ENCODE measurements at places on chromosomes 13 and 19.

DNA sequence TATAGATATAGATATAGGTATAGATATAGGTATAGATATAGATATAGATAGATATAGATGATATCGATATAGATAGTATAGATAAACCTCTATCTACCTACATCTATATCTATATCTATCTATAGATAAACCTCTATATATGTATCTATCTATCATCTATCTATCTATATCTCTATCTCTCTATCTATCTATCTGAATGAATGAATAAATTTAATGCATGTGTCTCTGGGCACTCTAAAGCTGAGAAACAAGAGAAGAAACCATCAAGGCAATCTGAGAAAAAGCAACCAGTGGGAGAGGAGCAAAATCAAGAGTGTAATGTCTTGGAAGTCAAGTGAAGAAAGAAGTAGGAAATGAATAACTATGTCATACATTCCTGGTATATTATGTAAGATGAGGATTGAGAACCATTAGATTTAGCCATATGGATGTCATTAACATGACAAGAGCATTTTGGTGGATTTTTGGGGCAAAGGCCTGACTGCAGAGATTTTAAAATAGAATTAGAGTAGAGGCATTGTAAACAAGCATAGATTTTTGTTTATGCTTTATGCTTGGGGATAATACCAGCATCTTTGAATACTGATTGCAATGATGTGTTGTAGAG, 1262.7 kb upstream of the MIR17HG start:
- no peak for DNase-seq

DNA sequence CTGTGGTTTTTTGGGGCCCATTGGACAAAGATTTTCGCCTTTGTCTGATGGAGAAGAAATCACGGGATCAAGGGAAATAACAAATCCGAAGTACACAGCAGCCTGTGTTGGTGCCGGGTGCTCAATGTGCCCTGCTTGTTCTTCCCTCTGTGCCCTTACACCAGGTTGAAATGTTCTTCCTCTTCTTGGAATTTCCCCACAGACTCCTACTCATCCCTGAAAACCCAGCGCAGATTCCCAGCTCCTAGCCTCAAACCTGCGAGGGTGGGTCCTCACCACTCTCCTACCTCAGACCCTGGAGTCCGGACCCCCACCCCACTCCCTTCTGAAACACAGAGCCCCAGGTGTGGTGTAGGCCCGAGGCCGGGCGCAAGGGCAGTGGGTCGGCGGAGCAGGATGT, 4.9 kb upstream of the ACP4 start:
- no peak for DNase-seq

GRCh38 chr19:38975861-38976271, 324 bp upstream of the FBXO17 start:
- DNase-seq = no peak

DNA sequence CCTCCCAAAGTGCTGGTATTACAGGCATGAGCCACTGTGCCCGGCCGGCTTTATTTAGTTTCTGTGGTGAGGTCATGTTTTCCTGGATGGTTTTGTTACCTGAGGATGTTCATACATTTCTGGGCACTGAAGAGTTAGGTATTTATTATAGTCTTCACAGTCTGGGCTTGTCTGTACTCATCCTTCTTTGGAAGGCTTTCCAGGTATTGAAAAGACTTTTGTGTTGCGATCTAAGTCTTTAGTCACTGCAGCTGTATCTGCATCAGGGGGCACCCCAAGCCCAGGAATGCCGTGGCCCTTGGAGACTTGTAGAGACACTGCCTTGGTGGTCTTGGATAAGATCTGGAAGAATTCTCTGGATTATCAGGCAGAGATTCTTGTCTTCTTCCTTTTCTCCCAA, 12.8 kb downstream of the BLOC1S3 start:
- DNase-seq = no peak

DNA sequence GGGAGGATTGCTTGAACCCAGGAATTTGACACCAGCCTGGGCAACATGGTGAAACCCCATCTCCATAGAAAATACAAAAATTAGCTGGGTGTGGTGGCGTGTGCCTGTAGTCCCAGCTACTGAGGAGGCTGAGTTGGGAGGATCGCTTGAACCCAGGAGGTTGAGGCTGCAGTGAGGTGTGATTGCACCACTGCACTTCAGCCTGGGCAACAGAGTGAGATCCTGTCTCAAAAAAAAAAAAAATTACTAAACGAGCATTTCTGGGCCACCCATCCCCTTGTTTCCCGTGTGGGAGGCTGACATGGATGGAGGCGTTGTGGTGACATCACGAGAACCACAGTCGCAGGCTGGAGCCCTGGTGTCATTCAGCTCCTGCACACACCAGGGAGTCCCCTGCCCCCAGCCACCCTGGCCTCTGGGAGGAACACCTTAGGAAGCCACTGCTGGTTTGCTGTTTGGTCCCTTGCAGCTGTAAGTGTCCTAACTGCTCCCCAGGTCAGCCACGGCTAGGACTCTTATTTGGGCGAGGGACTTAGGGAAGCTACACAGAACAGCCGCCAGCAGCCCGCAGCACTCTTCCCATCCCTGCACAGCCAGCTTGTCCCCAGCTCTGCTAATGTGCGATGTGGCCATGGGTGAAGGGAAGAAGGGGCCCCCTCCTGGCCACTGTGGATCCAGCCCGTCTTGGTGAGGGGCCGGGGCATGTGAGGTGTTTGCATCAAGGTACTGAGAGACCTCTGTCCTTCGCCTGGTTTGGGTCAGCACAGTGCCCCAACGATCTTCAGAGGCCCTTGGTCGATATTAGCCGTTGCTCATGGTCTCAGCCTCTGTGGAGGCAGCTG, 12.7 kb downstream of the NKPD1 start:
- DNase-seq = no peak

DNA sequence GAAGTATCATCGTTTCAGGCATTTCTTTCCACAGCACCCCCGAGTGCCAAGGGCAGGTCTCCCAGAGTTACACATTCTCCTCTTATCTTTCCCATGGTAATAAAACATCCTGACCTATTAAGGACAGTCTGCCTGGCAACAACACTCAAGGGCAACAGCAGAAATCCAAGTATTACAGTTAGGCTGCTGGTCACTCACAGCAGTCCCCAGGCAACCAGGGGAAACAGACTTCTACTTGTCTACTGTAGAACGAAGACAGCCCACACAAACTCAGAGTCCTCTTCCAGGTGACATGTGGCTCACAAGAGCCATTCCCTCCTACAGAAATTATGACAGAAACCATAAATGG, 24.3 kb downstream of the RCBTB1 start:
- no peak for DNase-seq

GRCh38 chr13:86684402-86684801, 885.2 kb upstream of the SLITRK6 start:
- DNase-seq = no peak

DNA sequence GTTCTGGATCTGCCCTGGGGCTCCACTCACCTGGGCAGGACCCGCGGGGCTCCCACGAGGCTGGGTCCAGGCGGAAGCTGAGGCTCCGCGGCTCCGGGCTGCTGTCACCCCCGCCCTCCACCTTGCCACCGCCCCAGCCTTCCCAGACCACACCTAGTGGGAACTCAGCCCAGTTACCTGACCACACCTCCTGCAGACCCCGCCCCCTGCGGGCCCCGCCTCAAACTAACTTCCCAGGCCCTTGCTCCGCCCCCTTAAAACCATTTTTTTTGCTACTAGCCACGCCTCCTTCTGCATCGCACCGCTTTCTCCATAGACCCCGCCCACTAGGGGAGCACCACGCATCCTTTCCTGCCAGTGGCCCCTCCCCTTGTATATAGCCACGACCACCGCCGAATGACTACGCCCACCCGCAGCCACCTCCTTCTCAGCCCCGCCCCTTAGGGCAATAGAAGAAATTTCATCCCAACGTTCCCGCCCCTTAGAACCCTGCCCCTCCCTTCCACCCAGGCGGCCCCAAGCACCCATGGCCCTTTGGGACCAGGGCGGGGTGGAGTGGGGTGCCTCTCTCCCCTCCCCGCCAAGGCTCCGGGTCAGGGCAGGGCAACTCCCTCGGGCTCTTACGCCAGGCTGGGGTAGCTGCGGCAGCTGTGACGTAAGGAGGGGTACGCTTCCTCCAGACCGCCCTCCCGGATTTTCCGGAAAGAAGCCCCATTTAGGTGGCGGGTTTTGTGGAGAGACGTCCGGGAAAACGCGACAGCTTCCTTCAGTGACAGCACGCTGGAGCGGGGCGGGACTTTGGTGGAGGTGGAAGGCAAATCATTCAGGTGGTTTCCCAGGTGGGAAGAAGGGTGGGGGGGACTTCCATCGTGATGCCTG, at the start of gene SH2D3A:
Gene SH2D3A, minus strand, starts transcription at position 79 of the 879 bp plus-strand sequence. CDS start 3,687 bp downstream, outside the sequence.
- peak; percentile 73 for DNase-seq

- no peak for DNase-seq
Observed at GRCh38 chr19:13436352-13436751, 69.9 kb downstream of the CACNA1A start.

- no peak for DNase-seq
Observed at GRCh38 chr13:75258159-75258782, 223.7 kb downstream of the TBC1D4 start.

DNA sequence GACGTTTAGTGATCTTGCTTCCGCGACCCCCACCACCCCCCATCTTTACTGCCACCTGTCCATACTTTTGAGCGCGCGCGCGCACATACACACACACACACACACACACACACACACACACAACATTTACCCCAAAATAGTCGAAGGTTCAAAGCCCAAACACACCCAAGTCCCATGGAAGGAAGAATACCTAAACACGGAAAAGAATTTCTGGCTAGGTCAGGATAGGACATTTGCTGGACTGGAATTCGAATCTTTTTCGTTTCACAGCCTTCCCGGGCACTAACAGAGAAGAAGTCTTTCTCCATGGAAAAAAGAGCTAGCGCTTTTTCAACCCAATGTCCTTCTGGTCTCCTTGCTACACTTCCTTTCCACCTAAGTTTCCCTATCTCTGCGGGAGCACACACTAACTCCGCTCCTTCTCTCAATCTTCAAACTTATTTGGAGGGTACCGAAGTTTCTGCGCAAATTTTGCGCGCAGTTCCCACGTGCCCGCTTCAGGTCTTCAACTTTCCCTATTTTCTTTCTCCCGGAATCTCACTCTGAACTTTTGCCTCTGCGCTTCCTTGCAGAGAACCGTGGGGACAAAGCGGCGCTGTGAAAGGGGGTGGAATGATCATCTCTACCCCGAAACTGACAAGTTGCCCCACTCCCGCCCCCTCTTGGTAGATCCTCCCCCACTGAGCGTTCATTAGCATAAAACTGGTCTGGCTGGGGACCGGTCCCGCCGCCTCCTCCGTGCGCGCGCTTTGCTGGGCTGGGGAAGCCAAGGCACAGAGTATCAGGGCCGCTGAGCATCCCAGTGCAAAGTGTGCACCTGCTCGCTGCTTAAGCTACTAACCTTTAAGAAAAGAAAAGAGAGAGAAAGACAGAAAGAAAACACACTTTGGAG, 2.7 kb downstream of the DACH1 start:
- peak; percentile 10 for DNase-seq

DNA sequence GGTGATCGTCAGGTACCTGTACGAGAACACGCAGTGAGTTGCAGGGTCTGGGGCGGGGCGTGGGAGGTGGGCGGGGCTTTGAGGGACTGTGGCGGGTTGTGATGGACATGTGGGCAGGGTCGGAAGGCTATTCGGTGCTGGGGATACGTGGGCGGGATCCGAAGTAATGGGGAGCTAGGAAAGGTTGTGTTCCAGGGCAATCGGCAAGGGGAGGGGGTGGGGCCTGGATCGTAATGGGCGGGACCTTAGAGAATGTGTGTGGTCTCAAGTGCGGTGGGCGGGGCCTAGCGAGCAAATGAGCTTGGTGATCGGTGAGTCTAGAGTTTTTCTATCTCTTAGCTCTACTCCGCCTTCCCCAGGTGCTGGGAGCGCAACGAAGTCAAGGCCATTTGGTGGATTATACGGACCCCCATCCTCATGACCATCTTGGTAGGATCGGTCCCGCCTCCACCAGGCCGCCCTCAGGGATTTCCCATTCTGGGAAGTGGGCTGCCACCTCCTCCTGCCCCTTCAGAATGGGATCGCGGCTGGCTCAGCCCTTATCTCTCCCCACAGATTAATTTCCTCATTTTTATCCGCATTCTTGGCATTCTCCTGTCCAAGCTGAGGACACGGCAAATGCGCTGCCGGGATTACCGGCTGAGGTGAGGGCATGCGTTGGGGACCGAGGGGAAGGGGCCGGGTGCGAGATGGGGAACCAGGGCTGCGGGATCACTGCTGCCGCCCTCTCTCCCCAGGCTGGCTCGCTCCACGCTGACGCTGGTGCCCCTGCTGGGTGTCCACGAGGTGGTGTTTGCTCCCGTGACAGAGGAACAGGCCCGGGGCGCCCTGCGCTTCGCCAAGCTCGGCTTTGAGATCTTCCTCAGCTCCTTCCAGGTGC, 9.6 kb downstream of the GIPR start:
- peak; percentile 39 for DNase-seq

DNA sequence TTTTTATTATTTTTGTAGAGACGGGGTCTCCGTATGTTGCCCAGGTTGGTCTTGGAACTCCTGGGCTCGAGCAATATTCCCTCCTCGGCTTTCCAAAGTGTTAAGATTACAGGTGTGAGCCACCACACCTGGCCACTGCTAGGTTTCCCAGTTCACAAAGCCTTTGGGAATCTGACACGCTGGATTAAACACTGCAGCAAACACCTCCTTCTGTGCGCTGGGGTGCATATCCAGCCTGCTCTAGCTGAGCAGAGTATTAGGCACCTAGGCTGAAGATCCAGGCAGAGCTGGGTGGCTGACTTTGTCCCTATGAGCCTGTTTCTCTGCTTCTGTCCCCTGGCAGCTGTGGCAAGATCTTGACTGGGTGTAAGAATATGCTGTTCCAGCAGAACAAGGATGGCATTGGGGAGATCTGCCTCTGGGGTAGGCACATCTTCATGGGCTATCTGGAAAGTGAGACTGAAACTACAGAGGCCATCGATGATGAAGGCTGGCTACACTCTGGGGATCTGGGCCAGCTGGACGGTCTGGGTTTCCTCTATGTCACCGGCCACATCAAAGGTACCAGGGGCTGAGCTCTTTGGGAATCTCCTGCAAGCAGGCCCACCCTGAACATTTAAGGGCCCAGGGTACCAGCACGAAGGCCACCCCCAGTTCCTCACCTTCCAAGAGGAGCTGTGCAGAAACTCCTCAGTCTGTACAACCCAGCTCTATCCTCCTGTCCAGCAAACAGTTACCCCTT, 49.8 kb downstream of the ACSBG2 start:
- no peak for DNase-seq

GRCh38 chr13:81929988-81930387, 1589.1 kb upstream of the SPRY2 start:
- DNase-seq = no peak

GRCh38 chr13:25915840-25916518, 135.8 kb downstream of the SHISA2 start:
- no peak for DNase-seq

Measured in inflammatory macrophage (primary cell).